Mesenchymal stem cell (in vitro differentiated cells and primary cell): ENCODE measurements at places on chromosomes 6 and 20.
A peak's percentile ranks its signal among the peaks of the same experiment; 100 is the strongest.

- no peak for DNase-seq
These were observed 19.4 kb upstream of the MYB start for GRCh38 chr6:135161411-135162395.

DNA sequence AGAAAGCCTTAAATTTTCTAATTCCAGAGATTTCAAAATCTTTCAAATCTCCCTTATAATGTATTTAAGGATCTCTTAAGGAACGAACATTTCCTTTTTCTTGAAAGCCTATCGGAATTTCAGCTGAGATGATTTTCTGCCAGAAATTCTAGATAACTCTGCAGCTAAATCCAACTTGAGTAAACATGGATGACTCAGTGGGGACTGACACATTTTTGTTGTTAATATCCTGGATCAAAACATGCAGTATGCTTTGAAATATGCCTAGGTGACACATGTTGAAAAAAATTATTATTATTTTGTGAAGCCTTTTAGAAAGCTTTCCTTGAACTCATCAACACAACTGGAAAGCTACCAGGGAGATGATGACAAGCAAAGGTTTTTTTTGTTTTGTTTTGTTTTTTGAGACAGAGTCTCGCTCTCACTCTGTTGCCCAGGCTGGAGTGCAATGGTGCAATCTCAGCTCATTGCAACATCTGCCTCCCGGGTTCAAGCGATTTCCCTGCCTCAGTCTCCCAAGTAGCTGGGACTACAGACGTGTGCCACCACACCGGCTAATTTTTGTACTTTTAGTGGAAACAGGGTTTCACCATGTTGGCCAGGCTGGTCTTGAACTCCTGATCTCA lies 140.1 kb upstream of the SNX9 start:
- DNase-seq, result peak; percentile 19

- DNase-seq, result no peak
These were observed 110.3 kb upstream of the BACH2 start for GRCh38 chr6:90406957-90407356.

- DNase-seq, result peak; percentile 87
These were observed at the start of gene KCNG1 for GRCh38 chr20:51022803-51023616. KCNG1 (minus strand) TSS chr20:51023107; CDS start chr20:51010338, 12,769 bp downstream.

GRCh38 chr6:56535626-56536025 lies 107.1 kb downstream of the DST start:
- DNase-seq, result no peak

DNA sequence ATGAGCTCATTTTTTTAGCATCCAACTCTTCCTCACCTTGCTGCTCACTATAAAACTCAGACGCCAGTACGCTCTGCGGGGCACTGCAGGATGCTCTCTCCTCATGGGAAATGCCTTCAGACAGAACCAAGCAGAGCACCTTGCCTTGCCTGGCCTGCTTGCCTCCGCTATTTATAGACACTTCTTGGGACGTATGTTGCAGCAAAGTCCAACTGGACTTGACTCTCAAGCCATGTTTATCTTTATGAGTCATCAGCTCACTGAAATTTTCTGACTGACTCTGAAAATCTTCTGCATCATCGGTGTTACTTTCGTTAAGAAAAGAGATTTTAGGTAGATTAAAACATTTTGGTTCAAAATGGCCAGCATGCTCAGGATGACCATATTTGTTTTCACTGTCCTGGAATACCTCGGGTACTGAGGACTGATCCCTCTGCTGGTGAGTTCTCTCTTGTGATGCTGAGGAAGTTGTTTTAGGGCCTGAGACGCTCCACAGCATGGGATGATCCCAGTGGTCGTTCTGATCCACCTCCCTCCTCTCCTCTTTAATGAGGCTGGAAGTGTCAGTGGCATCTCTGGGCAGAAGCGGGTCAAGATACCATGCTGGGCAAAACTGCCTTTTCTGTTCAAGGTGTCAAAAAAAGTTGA lies 204.5 kb downstream of the KIF16B start:
- peak; percentile 68 for DNase-seq

DNA sequence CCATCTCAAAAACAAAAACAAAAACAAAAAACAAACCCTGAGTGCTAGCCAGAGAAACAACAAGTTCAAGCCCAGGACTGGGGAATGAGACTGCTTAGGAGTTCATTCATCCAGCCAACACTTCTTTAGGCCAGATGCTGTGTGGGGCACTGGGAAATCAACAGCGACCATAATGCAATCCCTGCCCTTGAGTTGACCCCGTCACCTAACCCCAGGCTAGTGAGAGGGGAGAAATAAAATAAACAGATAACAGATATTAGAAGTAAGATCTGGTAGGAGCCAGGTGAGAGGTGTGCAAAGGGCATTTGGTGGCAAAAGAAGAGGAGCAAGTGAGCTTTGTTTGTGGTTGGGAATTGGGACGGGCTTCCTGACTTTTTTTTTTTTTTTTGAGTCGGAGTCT lies 4.9 kb upstream of the RPL10A start:
- DNase-seq, result no peak

- no peak for DNase-seq
These were observed 10.9 kb downstream of the LRRC1 start for GRCh38 chr6:53805725-53806124.

DNA sequence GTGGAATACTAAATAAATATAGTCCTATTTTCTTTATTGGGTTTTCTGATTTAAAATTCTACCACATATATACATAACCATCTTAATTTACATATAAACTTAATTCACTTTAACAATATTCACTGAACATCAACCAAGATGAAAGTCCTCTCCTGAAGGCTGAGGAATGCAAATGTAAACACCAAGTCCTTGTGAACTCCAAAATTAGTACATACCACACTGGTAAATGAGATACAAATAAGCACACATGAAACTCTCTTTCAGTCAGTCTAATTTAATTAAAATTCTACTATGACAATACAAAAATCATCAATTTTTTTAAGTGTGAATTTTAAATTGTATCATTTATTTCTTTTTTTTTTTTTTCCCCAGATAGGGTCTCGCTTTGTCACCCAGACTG lies 205.1 kb upstream of the RUNX2 start:
- DNase-seq, result no peak

- DNase-seq, result peak; percentile 99
These were observed 11.5 kb upstream of the DSTN start for GRCh38 chr20:17558154-17558940.

GRCh38 chr6:143679041-143679440 lies 1.3 kb downstream of the PHACTR2 start:
- DNase-seq, result no peak

- peak; percentile 60 for DNase-seq
These were observed at the start of gene RSPO3 for GRCh38 chr6:127118298-127119101. RSPO3 (plus strand) TSS chr6:127118671; CDS start chr6:127119193, 522 bp downstream.

DNA sequence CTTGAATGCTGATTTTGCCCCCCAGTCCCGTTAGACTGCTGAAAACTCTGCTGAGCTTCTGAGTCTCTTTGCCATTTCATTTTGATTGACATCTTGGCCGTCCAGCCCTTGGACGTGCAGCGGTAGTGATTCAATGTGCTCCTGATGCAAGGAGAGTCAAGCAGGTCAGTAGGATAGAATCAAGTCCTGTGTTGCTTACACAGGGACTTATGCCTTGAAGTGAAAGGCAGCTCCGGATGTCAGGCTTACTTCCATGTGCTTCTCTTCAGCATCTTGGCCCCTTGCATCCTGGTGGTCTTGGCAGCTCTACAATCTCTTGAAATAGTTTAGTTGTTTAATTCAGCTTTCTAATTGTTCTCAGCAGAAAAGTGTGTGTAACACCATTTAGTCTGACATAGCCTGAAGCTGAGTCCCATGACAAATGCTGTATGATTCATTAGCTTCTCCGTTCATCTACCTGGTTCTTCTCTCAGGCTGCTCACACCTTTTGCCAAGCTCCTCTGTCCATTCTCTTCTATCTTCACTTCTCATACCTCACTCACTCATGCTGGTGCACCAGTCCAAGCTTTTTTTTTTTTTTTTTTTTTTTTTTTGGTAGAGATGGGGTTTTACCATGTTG lies 76.0 kb downstream of the EZR start:
- DNase-seq, result no peak

DNA sequence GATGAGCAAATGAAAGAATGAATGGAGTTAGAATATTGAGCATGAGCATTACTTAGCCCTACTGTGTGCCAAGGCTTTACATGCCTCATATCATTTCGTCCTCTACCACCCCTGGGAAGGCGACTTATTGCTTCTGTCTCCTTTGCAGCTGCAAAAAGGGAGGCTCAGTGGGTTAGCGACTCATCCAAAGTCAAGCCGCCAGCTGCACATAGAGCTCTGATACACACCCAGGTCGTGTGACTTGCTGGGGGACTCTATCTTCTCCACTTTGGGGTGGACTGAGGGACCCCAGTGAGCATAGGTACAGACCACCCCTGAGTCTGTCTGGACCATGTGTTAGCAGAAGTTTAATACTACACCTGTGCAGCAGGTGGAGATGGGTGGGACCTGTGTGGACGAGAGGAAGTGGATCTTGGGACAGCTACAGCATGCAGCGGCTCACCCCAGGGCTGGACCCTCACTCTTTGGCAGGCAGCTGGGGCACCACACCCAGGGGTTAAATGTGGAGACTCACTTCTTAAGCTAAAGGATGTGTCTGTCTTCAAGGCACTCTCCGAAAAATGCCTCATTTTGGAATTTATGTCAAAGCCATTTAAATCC lies 36.2 kb upstream of the ANGPT4 start:
- no peak for DNase-seq

DNA sequence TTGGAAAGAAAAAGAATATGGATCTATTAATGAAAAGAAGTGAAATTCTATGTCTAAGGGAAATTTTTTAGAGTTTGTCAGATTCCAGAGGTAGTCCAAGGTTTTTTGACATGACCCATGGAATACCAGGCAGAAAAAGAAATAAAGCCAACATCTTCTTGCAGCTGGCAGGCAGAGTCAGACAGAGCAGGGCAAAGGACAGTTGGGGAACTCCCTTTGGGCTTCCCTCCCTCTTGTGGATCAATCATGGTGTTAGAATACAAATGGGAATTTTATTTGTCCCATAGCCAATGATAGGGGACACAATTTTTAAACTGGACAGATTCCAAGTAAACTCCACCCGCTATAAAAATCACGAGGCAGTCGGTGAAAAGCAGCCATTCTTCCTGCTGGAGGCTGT lies 92.1 kb upstream of the TAB2 start:
- no peak for DNase-seq

DNA sequence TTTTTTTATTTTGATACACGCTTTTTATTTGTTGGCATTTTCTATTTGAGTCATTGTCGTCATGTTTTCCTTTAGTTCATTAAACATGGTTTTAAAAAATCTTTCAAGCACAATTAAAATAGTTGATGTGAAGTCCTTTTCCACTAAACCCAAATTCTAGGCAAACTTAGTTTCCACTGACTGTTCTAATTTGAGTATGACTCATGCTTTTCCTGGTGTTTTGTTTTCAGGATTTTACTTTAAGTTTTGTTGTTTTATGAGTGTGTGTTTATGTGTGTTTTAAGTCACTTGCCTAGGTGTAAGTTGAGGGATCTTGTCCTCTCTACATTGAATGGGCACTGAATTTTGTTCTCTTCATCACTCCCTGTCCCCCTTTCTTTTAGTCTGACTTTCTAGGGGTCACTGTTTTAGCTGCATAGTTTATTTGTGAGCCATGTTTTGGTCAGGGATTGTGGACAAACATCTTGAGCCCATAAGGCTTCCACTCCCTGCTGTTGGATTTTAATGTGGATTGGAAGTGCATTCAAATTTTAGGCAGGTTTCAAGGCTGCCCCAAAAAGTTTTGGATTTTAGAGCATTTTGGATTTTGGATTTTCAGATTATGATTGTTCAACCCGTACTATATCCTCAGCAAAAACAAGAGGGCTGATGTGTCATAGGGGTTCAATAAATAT lies 94.8 kb downstream of the CDYL start:
- DNase-seq, result peak; percentile 32
